H4 (cell line): ENCODE measurements at places on chromosomes 12 and 14. TPM values are rescaled to one million over a fixed set of nuclear protein-coding genes. Genes with fewer than 3 reads are reported as not detected.
A peak's percentile ranks its signal among the peaks of the same experiment; 100 is the strongest.

DNA sequence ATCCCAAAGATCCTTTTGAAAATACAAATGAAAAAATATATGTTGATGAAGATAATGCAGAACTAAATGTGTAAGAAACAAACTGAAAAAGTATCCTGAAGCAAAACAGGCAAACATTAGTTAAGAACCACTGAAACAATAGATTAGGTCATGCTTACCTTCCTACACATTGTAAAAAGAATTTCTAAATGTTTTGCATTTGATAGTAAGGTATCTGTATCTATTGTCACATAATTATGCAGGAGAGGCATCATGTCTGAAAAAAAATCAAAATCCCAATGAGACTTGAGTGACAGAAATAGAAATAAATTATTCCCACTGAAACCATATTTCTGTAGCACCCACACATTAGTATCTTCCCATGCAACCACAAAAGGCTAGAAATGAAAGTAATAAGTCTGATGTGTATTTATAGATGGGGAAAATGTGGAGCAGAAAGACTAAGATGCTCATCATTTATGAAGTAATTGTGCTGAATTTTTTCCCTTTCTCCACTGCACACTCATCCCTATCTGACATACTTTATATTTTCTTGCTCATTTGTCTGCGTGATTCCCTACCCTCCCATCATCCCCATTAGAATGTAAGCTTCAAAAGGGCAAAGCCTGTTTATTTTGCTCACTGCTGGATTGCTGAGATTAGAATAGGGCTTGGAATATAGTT is 43.5 kb downstream of the IPO8 start:
- DNase-seq = no peak

DNA sequence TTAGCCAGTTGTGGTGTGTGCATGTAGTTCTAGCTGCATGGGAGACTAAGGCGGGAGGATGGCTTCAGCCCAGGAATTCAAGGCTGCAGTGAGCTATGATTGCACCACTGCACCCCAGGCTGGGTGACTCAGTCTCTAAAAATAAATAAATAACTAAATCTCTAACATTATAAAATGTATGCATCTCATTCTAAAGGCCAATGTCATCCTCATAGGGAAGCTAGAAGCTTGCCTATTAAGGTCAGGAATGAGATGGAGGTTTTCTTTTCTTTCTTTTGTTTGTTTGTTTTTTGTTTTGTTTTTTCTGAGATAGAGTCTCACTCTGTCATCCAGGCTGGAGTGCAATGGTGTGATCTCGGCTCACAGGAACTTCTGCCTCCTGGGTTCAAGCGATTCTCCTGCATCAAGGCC is 48.8 kb upstream of the PAPLN start:
- DNase-seq = peak; percentile 24

The MYF6 gene
- total RNA-seq = not detected in 2 replicates

- DNase-seq = no peak
Observed at GRCh38 chr12:119129827-119130434, 48.8 kb upstream of the HSPB8 start.

GRCh38 chr14:24065408-24065807 is 6.0 kb upstream of the CPNE6 start:
- DNase-seq = no peak

GRCh38 chr12:29102741-29103140 is 46.3 kb upstream of the FAR2 start:
- DNase-seq = no peak

- peak; percentile 39 for DNase-seq
Observed at GRCh38 chr14:91244501-91244901, at the start of gene GPR68. TSS of gene GPR68 (minus strand) at chr14:91244704. CDS start at chr14:91235050, 9,654 bp downstream.

The KLRK1 gene
- not detected in 2 replicates for total RNA-seq

DNA sequence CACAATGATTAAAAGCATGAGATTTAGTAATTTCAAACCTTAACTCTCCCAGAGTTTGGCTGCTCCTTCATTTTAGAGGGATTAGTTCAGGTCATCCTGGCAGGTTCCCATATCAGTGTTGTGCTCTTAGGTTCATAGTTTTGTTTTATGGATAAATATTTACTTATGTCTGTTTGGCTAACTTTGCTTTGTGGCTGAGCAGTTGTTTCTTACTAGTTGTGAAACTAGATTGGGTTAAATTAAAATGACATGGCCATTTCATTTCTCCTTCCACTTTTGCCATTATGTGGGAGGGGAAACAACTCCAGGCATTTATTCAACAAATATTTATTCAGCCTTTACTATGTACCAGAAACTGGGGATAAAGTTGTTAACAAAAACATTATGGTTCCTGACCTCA is 158.8 kb downstream of the TMTC3 start:
- peak; percentile 37 for DNase-seq

The SLC35F4 gene
- total RNA-seq = not detected in 2 replicates

DNA sequence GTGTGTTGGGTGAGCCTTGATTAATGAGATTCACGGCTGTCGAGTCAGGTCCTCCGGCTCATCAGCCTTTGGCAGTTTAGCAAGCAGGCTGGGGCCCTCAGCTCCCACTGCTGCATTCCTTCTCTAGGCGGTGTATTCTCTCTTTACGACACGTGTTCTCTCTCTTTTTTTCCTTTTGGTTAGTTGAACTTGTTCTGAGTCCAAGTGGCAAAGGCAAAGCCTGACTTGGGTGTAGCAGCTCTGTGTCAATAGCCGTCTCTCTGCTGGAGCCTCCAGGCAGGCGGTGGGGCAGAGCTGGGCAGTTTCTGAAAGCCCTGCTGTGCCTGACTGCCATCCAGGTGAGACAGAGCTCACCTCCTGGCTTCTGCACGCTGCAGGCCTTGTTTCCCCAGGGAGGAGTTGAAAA is 46.6 kb downstream of the SUSD6 start:
- no peak for DNase-seq

DNA sequence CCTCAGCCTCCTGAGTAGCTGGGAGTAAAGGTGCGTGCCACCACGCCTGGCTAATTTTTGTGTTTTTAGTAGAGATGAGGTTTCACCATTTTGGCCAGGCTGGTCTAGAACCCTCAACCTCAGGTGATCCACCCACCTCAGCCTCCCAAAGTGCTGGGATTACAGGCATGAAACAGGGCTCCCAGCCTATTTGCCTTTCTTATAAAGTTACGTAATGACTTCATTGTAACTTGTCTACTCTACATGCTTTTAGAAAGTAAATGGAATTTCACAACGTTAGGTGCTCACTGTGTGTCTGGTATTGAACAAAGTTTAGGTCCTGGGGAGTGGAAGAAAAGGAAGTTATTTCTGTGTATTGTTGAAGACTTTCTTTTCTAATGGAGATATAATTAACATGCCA is 12.5 kb downstream of the CFAP251 start:
- no peak for DNase-seq

DNA sequence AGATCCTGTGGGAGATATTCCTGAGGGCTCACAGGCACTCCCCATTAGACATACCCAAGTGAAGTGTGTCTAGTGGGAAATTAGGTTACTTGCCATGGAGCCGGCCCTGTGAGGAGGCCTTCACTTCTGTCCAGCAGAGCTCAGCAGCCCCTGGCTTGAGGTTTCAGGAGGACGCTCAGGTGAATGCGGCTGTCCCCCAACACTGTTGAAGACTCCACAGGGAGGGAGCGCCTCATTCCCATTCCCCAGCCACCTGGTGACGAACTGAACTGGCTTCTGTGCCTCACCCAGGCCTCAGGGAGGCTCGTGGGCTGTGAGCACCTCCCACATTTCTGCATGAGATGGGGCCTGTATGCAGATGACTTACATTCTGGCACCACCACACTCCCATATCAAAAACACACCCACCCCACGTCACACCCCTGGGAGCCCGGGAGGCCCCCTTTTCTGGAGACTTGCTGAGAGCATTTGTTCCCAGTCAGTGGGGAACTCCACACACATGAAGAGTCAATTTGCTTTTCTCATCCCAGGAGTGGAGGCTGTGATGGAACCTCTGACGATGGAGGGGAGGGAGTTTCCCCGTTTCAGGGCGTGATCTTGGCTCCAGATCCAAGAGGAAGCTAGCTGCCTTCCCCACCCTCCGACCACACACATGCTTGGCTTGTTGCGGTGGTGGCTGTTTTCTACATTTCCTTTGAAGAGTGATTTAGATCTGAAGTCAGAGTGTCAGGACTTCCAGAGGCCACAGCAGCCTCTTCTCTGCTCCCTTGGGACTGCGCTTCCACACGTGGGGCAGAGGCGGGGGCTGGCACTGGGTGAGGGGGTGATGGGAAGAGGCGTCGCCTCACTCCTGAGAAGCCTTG is 120.7 kb downstream of the ADGRD1 start:
- no peak for DNase-seq

DNA sequence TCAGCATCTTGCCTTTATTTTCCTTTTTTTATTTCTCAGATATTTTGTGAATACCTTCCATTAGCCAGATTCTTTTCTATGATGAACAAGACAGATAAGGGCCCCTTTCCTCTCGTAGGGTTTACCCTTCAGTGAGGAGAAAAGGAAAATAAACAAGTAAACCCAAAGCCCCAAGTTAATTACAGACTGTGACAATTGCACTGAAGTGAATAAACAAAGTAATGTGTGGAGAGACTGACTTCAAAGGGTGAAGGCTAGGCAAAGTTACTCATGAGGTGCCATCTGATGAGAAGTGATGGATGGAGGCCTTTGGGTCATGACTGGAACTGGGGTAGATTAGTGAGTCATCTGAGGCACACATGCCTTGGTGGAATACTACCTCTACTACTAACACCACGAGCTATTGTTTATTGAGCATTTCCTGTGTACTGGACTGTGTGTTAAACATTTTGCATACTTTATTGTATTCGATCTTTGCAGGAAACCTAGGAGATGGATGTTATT is 143.4 kb upstream of the PRICKLE1 start:
- DNase-seq = peak; percentile 34

The MAP1LC3B2 gene
- 0.41 and 1.6 TPM in 2 replicates for total RNA-seq

The CLEC2A gene
- total RNA-seq = not detected in 2 replicates

- DNase-seq = no peak
Observed at GRCh38 chr14:88300817-88301216, 22.3 kb downstream of the KCNK10 start.

The CREBL2 gene
- total RNA-seq = 29.9 and 35.4 TPM in 2 replicates

The SMOC1 gene
- 0.12 TPM in 1 of 2 replicates, not detected in the other for total RNA-seq

- peak; percentile 34 for DNase-seq
Observed at GRCh38 chr12:99960311-99960710, 24.4 kb downstream of the ANKS1B start.

DNA sequence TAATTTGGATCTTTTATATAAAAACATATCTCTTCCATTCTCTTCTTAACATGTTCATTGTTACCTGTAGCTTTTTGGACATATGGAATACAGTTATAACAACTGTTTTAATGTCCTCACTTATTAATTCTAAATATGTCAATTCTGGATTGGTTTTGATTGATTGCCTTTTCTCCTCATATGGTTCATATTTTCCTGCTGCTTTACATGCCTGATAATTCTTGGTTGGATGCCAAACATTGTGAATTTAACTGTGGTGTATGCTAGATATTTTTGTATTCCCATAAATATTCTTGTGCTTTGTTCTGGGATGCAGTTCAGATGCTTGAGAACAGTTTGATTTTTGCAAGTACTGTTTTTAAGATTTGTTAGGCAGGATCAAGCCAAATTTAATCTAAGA is 10.8 kb downstream of the C14orf132 start:
- no peak for DNase-seq

The TMPRSS12 gene
- total RNA-seq = not detected in 2 replicates

GRCh38 chr12:40903040-40903439 is 210.8 kb downstream of the CNTN1 start:
- DNase-seq = no peak

- DNase-seq = no peak
Observed at GRCh38 chr12:24848941-24849477, 99.9 kb downstream of the BCAT1 start.

GRCh38 chr12:12901158-12901791 is 9.9 kb downstream of the GPRC5A start:
- peak; percentile 85 for DNase-seq

The APOF gene
- not detected in 2 replicates for total RNA-seq

- DNase-seq = no peak
Observed at GRCh38 chr12:127538316-127538715, 728.7 kb upstream of the TMEM132C start.

GRCh38 chr12:870378-870777 is 79.1 kb downstream of the RAD52 start:
- no peak for DNase-seq

The KRT80 gene
- 4.7 and 6.9 TPM in 2 replicates for total RNA-seq

DNA sequence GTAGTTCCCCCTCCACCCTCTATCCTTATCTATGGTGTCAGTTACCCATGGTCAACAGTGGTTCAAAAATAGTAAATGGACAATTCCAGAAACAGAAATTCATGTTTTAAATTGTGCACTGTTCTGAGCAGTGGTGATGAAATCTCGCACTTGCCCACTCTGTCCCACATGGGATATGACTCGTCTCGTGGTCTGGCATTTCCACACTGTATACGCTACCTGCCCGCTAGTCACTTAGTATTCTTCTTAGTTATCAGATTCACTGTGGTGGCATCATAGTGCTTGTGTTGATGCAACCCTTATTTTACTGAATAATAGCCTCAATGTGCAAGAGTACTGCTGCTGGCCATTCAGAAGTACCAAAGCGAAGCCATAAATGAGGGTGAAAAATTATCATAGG is 507.0 kb downstream of the SNAPC1 start:
- DNase-seq = peak; percentile 25

- DNase-seq = no peak
Observed at GRCh38 chr12:89448526-89448925, 76.1 kb downstream of the GALNT4 start.

GRCh38 chr12:114168061-114168460 is 201.9 kb upstream of the RBM19 start:
- DNase-seq = no peak

DNA sequence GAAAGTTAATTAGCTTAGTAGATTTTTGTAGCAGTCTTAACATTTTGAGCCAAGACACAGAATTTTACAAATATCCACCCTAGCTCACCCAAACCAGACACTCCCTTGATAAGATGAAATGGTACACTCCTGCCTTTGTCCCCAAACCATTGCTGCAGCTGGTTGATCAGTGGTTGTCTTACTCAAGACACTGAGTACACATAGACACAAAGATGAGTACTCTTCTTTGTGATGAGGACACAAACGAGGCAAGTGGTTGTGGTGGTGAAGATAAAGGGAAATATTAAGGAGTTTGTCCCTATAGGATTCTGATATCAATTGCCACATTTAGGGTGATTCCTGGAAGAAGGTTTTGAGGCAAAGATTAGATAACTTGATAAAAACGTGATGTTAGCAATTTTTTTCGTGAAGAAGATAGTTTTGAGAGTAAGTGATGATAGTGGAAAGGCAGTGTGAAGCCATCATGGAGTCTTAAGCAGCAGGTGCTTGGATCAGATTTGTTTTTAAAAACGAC is 21.4 kb upstream of the ATP2B1 start:
- DNase-seq = no peak

GRCh38 chr12:17971850-17972249 is 118.1 kb downstream of the RERGL start:
- no peak for DNase-seq

The ZDHHC22 gene
- not detected in 2 replicates for total RNA-seq

GRCh38 chr12:24244801-24245200 is 295.3 kb upstream of the SOX5 start:
- DNase-seq = no peak

- DNase-seq = no peak
Observed at GRCh38 chr14:68254669-68255527, 435.3 kb downstream of the RAD51B start.

The SPIC gene
- total RNA-seq = not detected in 2 replicates

GRCh38 chr14:89000007-89000942 is 175.8 kb downstream of the TTC8 start:
- peak; percentile 98 for DNase-seq

The VRTN gene
- total RNA-seq = not detected in 2 replicates
